Stimulated activated naive CD4-positive, alpha-beta T cell (primary cell): ENCODE measurements at places on chromosomes 4 and X.

DNA sequence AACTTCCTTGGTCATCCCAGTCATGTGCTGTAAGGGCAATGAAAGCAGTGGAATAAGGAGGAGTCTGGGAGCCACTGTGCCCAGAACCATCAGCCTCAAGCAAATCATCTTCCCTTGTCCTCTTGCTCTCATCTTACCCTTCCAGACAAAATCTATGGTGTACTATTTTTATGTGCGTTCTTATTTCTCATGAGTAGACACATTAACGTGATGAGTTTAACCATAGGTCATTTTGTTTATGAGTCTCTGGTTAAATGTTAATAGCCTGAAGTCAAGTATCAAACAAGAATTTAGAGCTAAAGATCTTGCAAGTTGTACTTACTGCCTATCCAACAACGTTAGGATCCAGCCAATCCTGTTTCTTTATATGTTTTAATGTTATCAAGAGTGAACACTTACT lies 495.3 kb downstream of the SPRY1 start:
- no peak for DNase-seq

DNA sequence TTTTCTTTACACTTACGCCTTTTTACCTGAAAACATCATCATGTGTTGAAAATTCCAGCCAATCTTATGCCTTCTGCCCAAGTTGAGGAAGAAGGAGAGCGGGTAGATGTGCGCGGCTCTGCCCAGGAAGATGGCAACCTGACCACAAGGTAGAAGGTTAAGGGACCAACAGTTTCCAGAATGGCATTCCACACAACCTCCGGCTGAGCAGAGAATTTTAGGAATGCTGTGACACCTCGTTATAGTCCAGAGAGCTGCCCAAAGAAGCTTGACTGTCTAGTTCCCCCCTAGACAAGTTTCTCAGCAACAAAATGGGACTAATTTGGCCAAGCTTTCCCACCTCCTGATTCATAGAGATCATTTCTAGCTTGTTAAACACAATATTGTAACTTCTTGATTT lies 75.1 kb downstream of the CHST7 start:
- no peak for DNase-seq

- no peak for DNase-seq
These were observed 8.6 kb upstream of the SMIM20 start for GRCh38 chr4:25905371-25905770.

GRCh38 chrX:37685381-37686359 lies at the start of gene XK:
XK (plus strand) TSS chrX:37685791; CDS start chrX:37685962, 171 bp downstream.
- peak; percentile 1 for DNase-seq

DNA sequence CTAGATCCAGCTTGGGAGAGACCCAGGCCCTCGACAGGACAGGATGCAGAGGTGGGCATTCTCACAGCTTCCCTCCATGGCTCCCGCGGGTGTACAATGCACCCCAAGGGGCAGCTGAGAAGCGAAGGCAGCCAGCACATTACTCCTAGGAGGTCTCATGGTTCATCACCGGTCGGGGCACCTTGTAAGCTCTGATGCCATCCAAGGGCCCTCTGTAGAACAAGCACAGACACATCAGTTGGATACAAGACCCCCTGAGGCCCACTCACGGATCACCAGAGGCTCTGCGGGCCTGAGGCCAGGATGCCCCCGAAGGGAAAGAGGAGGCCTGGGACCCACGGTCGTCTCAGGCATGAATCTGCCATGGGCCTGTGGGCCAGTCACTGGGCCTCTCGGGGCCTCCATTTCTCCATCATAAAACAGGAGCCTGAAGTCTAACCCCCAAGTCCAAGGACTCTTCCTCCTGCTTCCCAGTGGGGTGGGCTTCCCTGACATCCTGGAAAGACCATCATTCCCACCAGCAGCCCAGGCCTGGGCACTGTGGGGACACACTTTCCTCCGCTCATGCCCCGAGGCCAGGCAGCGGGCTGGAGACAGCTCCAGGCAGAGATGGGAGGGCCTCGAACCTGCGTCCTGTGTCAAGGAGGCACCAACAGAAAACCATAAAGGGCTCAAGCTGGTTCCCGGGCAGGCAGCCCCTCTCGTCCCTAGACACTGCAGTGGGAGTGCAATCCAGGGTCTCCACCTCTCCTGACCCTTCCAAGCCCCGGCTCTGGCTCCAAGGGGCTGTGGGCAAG lies 20.1 kb downstream of the HMX1 start:
- DNase-seq = no peak

DNA sequence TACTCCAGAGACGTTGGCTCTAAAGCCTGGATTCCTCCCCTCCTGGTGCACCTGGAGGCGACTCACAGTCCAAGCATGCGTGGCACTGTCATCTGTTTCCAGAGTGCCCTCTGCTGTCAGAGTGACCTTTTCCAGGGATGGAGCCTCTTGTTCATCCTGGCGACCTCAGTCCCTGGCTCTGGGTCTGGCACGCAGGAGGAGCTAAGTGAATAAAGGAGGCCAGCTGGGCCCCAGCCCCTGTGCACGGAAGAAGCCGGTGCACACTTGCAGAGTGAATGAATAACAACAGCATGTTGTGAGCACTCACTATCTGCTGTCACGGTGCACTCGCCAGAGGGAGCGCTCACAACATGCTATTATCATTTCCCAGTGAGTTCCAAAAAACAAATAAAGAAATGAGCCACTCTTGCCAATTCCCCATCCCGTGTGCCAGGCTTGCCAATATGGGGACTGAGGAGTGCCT lies 27.8 kb upstream of the PSAPL1 start:
- DNase-seq = no peak

- no peak for DNase-seq
These were observed 202.0 kb downstream of the DHX15 start for GRCh38 chr4:24382381-24382780.

GRCh38 chr4:87489678-87490077 lies 39.5 kb downstream of the SPARCL1 start:
- DNase-seq = no peak

DNA sequence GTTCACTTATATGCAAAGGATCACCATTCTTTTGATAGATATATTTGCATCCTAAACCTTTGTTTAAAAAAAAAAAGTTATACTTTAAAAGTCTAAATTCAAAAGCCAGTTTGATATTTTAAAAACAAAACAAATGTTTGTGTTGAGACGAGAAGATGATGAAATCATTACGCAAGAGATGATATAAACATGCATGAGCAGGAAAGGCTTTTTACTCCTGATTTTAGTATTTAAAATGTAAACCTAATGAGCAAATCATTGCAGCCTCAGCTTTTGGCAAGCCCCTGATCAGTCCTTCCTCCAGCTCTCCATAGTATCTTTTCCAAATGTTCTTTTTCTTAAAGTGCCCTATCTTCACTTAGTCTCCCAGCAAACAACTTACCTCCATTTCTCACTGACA lies 115.6 kb downstream of the ARAP2 start:
- no peak for DNase-seq

GRCh38 chr4:25163196-25163595 lies 2.9 kb upstream of the SEPSECS start:
- DNase-seq = no peak

DNA sequence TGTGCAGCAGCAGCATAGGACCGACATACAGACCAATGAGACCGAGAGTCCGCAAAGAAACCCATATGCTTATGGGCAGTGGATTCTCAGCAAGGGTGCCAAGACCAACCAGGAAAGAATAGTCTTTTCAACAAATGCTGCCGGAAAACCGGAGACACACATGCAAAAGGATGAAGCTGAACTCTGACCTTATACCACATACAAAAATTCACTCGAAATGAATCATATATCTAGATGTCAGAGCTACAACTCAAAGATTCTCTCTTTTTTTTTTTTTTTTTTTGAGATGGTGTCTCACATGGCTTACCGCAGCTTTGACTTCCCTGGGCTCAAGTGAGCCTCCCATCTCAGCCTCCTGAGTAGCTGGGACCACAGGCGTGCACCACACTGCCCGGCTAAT lies 16.0 kb upstream of the MXD4 start:
- no peak for DNase-seq

DNA sequence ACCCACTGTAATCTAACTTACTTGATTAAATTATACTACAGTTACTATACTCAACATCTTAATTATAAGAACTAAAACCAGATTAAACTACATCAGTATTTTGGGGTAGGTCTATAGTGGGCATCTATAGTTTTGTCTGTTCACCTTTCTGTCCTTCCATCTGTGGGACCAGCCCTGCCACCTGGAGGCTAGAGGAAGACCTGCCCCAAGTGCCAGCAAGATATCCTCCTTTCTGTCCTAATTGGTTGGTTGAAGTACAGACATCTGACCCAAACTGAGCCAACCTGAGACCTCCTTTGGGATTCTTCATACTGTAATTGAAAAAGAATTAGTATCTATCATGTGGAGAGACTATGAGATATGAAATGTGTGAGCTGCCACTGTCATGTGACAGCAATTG lies 172.2 kb upstream of the TLL1 start:
- no peak for DNase-seq

- DNase-seq = no peak
These were observed 16.1 kb upstream of the TBC1D14 start for GRCh38 chr4:6893449-6894085.

GRCh38 chrX:155048977-155049619 lies 21.8 kb downstream of the CMC4 start:
- DNase-seq = peak; percentile 38

- no peak for DNase-seq
These were observed 227.5 kb upstream of the STK26 start for GRCh38 chrX:131795442-131796229.

GRCh38 chr4:101871962-101872676 lies 81.6 kb downstream of the BANK1 start:
- DNase-seq = no peak

- no peak for DNase-seq
These were observed 694.4 kb upstream of the POU3F4 start for GRCh38 chrX:82813671-82814078.

DNA sequence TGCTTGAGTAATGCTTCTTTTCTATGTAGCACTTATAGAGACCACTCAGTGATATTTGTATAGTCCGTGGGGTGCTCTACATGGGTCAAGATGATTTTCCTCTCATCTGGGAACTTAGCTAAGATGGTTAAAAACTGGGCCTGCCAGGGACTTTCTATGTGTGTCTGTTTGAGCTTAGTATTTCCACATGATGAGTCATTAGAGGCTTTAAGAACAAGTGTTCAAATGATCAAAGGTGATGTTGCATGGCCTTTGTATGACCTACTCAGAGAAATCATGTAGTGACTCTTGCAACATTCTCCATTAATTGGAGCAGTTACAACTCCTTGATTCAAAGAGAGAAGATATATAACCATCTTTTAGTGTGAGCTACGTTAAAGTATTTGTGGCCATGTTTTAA lies 1480.5 kb upstream of the IGFBP7 start:
- DNase-seq = no peak

GRCh38 chrX:4764888-4765287 lies 1051.4 kb upstream of the PRKX start:
- no peak for DNase-seq

- DNase-seq = no peak
These were observed 11.2 kb downstream of the CDKN2AIP start for GRCh38 chr4:183455431-183456195.

GRCh38 chr4:188780028-188780427 lies 640.8 kb downstream of the TRIML1 start:
- DNase-seq = no peak

DNA sequence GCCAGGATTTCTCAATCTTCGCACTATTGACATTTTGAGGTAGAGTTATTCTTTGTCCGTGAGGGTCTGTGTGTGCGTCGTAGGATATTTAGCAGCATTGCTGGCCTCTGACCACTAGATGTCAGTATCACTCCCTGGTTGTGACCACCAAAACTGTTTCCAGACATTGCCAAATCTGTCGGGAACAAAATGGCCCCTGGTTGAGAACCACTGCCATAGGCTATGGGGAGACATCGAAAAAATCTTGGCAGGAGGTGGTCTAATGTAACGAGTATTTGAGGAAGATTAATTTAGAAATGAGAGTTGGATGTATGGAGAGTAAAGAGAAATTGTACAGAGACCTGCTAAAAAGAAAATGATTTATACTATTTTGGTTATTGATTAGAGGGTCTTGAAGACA lies 108.4 kb downstream of the DOCK11 start:
- DNase-seq = peak; percentile 4

DNA sequence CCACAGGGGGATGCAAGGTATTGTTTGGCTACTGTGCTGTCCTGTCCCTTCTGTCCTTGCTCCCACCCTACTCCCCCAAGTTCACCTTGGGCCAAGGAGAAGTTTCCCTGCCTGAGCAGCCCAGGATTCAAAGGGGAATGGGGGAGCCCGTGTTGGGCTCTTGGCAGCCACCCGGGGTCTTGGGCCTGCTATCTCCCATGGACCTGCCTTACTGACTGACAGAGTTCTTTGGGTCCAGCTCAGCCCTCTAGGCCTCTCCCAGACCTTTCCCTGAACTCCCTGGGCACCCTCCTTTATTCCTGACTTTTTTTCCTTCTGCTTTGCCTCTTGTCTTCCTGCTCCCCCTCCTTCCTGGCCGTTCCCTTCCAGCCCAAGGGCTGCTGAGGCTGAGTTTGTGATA lies 67.4 kb downstream of the STARD8 start:
- DNase-seq = no peak

DNA sequence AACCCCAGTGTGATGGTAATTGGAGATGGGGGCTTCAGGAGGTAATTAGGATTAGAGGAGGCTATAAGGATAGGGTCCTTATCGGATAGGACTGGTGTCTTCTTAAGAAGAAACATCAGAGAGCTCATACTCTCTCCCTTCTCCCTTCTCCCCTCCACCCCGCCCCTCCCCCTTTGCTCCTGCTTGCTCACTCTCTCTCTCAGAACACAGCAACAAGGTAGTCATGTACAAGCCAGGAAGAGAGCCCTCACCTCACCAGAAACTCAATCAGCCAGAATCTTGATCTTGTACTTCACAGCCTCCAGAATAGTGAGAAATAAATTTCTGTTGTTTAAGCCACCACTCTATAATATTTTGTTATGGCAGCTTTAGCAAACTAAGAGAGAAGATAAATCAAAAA lies 4.5 kb downstream of the DDX60L start:
- DNase-seq = no peak

DNA sequence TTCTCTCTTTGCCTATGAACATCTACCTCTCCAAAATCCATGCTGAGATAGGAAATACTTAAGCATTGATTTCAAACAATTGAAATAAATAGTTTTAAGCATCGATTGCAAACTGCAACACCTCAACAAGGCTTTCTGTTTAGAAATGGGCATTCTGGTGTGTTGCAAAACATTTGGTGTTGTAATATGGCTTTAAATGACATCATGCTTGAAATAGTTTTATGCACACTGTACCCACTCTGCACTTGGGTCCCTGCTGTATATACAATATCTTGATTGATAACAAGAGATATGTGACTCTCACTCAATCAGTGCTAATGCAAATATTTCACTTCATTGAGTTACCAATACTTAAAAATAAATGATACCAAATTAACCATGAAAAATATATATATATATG lies 964.9 kb upstream of the GRIA3 start:
- no peak for DNase-seq
